Adrenal gland (tissue), 19 donors: ENCODE measurements at places on chromosomes 2 and 18. TPM values are rescaled to one million over a fixed set of nuclear protein-coding genes. Genes with fewer than 3 reads are reported as not detected.

The XPO1 gene
- 89.4 TPM for polyA plus RNA-seq

The CCNT2 gene
- 23.1 TPM for polyA plus RNA-seq

The ACTG2 gene
- polyA plus RNA-seq, result 66.9 TPM

The CNOT9 gene
- 20.4 TPM for polyA plus RNA-seq

The KRTCAP3 gene
- polyA plus RNA-seq, result 5.4 TPM

The IL1RL2 gene
- polyA plus RNA-seq, result 1.2 TPM
